ENCODE measurements at places on chromosomes 12 and 14.

- DNase-seq: no peak
Observed at GRCh38 chr14:91737619-91738018, 5.7 kb upstream of the CATSPERB start.

GRCh38 chr14:32296366-32296765 is 32.7 kb upstream of the AKAP6 start:
- DNase-seq: no peak

DNA sequence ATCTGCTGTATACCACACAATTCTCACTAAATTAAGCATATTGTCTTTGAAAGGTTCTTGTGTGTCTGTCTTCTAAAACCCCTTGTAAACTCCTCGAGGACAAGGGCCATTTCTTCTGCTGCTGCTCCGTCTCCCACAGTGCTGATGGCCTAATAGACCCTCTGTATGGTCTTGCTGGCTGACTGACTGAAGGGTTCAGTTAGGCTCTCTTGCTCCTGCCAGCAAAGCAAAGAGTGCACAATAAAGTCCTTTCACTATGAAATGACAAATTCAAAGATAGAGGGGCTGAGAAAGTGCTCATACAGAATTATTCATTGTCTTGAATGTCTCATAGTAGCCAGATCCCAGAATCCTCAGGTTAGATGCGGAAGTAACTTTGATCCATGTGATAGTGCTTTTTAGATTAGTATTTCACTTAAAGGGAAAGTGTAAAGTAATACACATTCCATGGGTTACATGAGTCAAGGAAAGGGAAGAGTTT is 14.2 kb upstream of the RIOX1 start:
- DNase-seq: no peak

DNA sequence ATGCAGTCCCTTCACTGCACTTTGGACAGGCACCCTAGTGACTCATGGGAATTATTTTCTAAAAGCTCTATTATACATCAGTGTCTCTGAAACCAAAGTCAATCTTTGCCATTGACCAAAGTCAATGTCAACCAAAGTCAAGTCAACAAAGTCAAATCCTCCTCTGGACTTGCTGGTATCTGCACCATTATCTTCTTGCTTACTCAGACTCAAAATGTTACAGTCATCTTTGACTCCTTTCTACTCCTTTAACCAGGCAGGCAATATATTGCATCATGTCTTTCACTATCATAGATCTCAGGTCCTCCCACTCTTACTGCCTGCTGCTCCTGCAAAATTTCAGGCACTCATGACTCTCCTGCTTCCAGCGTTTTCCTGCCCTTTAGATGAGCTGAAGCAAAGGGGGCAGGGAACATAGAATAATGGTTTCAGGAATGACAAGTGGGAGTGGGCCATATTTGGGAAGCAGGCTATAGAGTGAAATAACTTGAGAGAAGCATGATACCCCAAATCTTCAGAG is 39.2 kb downstream of the IGF1 start:
- DNase-seq: no peak

- no peak for DNase-seq
Observed at GRCh38 chr12:59383079-59383822, 212.6 kb upstream of the SLC16A7 start.

GRCh38 chr12:11875414-11875935 is 195.3 kb upstream of the BCL2L14 start:
- DNase-seq: no peak

- no peak for DNase-seq
Observed at GRCh38 chr14:73760598-73761586, 46.7 kb upstream of the PNMA1 start.

- no peak for DNase-seq
Observed at GRCh38 chr14:87994974-87995373, 2.0 kb upstream of the GALC start.

DNA sequence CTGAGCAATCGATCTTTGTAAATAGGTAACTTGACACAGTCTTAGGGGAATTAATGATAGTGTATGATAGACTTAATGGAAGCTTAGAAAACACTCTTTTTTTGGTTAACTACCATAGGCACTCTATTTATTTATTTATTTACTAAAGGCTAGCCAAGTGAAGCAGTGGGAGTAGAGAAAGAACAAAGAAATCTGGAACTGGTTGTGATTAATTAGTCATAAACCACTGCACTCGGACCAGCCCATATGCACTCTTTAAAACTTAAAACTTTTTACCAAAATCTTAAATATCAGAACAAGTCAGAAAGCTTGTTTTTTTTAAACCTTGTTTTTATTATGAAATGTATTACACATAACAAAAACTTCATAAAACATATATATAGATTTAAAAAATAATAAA is 49.5 kb upstream of the SRP54 start:
- DNase-seq: no peak

DNA sequence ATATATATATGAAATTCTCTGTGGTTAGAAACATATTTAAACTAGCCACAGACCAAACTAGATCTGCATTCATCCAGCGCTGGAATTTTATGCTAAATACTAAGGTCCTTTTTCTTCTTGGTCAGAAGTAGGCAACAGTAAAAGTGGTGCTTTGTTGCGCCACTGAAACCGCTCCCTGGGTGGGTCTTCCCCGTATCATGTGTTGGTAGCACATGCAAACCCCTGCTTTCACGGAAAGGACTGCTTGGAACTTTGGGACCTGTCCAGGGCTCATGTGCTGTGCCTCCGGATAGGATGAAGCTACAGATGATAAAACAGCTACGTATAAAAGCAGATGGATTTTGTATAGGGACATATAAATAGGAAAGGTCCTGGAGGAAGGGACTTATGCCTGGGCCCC is 40.1 kb upstream of the COL2A1 start:
- no peak for DNase-seq

DNA sequence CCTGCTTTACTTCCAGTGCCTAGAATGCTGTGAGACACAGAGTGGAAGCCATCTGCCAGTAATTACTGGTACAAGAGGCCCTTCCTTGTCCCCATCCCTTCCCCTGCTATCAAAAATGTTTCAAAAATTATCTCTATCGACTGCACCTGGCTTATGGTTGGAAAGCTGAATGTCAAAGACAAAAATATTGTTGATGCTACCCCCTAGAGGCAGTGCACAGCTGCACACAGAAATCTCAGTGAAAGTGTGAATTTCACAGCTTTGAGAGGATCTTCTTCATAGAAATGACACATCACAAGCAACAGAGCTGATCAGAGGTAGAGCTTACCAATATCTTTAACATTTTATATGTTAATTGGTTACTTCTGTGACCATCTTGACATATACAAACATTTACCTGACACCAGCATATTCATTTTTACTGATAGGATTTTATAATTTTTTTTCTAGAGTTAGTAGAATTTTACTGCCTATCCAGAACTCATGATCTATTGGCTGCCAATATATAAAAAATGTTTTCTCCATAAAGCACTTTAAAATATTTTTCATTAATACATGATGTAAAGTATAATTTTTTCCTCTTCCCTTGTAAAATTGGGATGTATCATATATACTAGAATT is 138.0 kb downstream of the AACS start:
- DNase-seq: no peak
